Hepatocyte (in vitro differentiated cells): ENCODE measurements at places on chromosomes 12 and 14. TPM values are rescaled to one million over a fixed set of nuclear protein-coding genes. Genes with fewer than 3 reads are reported as not detected.

The ACVRL1 gene
- total RNA-seq, result 4.6 and 11.6 TPM in 2 replicates

The IGF1 gene
- 9.7 and 10.0 TPM in 2 replicates for total RNA-seq

- no peak for DNase-seq
Observed at GRCh38 chr14:23093991-23094665, 808 bp downstream of the ACIN1 start.

DNA sequence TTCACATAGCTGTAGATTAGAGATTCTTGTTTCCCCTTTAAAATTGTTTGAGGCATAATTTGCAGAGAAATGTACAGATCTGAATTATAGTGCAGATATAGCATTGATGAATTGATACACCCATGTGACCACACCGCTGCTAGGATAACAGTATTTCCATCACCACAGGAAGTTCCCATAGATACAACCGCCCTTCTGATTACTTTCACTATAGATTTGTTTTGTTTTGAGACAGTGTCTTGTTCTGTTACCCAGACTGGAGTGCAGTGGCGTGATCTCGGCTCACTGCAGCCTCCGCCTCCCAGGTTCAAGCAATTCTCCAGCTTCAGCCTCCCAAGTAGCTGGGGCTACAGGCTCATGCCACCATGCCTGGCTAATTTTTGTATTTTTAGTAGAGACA is 8.8 kb upstream of the ASPG start:
- no peak for DNase-seq

DNA sequence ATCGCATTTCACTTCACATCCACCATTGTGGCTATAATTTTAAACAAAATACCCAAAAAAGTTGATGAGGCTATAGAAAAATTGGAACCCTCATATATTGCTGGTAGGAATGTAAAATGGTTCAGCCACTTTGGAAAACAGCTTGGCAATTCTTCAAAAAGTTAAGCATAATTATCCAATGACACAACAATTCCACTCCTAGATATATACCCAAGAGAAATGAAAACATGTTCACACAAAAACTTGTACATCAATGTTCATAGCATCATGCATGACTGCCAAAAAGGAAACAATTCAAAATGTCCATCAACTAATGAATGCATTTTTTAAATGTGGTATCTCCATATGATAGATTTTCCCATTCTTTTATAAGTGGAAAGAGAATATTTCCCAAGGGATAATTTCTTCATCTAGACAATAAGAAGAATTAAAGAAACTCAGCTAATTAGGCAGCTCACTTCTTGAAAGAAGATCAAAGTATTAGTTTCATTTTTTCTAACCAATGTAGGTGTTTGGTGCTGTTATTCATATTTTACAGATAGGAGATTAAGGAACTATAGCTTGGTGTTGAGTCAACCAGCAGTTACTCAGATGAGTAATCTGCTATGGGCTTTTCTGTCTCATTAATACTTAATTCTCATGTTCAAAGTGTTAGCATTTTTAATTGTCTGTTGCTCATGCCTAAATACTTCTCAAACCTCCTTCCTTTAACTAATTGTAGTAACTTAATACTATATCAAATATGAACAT is 32.8 kb downstream of the YEATS4 start:
- no peak for DNase-seq

DNA sequence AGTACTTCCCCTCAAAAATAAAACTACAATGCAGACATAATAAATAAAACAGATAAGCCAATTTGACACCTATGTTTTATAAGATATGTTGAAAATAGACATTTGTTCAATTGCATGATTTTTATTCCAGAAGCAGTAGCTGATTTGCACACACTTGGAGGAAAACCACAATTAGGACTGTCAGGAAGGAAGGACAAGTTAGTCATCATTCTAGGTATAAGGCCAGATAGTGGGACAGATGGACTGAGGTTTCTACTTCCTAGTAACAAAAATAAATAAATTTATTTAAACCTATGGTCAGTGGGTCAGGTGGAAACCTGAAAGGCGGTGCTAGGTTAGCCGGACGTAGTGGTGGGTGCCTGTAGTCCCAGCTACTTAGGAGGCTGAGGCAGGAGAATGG is 141.8 kb upstream of the RASSF8 start:
- no peak for DNase-seq

DNA sequence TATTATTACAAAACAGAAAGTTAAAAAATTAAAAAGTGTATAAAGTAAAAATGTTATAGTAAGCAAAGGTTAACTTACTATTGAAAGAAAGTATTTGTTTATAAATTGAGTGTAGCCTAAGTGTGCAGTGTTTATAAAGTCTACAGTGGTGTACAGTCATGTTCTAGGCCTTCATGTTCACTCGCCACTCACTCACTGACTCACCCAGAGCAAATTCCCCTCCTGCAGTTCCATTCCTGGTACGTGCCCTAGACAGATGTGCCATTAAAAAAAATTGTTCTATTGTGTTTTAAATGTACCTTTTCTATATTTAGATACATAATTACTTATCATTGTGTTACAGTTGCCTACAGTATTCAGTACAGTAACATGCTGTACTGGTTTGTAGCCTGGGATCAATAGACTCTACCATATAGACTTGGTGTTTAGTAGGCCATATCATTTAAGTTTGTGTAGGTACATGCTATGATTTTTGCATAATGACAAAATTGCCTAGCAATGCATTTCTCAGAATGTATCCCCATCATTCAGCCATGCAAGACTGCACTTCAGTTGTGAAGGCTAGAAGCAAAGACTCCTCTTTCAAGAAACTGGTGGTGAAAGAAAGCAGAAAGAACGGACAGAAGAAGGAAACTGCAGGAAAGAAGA is 100.6 kb downstream of the DACT1 start:
- no peak for DNase-seq

- DNase-seq, result no peak
Observed at GRCh38 chr14:69428289-69428998, 30.0 kb downstream of the SLC39A9 start.
